Breast epithelium (tissue), 4 donors: ENCODE measurements at places on chromosomes 11 and 22. TPM values are rescaled to one million over a fixed set of nuclear protein-coding genes. Genes with fewer than 3 reads are reported as not detected.

CHRM1 gene
- total RNA-seq, result 0.88 TPM

DNA sequence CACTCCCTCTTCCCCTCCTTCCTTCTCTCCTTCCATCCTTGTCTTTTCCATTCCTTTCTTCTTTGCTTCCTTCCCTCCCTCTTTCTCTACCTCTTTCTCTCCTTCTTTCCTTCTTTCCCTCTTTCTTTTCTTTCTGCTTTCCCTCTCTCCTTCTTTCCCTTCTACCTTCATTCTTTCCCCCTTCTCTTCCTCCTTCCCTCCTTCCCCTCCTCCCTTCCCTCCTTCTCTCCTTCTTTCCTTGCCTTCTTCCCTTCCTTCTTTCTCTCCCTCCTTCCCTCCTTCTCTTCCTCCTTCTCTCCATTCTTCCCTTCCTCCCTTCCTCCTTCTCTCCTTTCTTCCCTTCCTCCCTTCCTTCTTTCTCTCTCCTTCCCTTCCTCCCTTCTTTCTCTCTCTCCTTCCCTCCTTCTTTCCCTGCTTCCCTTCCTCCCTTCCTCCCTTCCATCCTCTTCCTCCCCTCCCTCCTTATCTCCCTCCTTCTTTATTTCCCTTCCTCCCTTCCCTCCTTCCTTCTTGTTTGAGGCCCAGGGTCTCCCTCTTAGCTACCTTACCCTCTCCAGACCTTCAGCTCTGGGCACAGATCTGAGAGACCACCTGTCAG is 77.0 kb downstream of the BUD13 start:
- DNase-seq, result no peak
- no peaks in the 10 kb centered on the region for H3K36me3 ChIP-seq
- no peaks in the 10 kb centered on the region for H3K4me1 ChIP-seq

DNA sequence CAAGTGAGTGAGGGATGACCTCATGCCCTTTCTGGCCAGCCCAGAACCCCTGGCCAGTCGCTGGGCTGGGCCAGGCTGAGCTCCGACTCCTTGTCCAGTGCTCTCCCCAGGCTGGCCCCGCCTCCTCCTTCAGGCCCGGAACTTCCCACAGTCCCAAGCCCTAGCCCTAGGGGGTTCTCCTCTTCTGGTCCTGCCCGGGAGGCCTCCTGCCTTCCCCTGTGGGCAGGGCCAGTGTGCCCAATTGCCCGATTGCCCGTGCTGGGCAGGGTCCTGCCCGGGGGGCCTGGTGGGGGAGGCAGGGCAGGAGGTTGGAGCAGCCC is 4.2 kb downstream of the TCIRG1 start:
- H3K4me1 ChIP-seq, result peaks cover 10% of the 10 kb centered on the region
- H3K36me3 ChIP-seq, result no peaks in the 10 kb centered on the region
- no peak overlapping the region for H3K27ac ChIP-seq
- no peaks in the 10 kb centered on the region for H3K27me3 ChIP-seq
- no peak for DNase-seq

GRCh38 chr11:44530413-44531115 is 34.9 kb upstream of the CD82 start:
- no peaks in the 10 kb centered on the region for H3K36me3 ChIP-seq
- no peak for DNase-seq
- no peak overlapping the region for H3K4me3 ChIP-seq
- H3K27ac ChIP-seq, result no peak overlapping the region
- H3K27me3 ChIP-seq, result no peaks in the 10 kb centered on the region

LIPT2 gene
- total RNA-seq, result 13.5 TPM

- H3K27ac ChIP-seq, result no peak overlapping the region
- peaks cover 4% of the 10 kb centered on the region for H3K4me1 ChIP-seq
- H3K27me3 ChIP-seq, result no peaks in the 10 kb centered on the region
- H3K4me3 ChIP-seq, result no peak overlapping the region
- DNase-seq, result no peak
Measured at GRCh38 chr11:8826901-8827560, 84.0 kb upstream of the AKIP1 start.

- H3K27me3 ChIP-seq, result no peaks in the 10 kb centered on the region
- no peaks in the 10 kb centered on the region for H3K36me3 ChIP-seq
- H3K4me3 ChIP-seq, result no peak overlapping the region
- no peak overlapping the region for H3K27ac ChIP-seq
- no peaks in the 10 kb centered on the region for H3K4me1 ChIP-seq
Measured at GRCh38 chr11:75588051-75588481, 26.0 kb downstream of the SERPINH1 start.

DNA sequence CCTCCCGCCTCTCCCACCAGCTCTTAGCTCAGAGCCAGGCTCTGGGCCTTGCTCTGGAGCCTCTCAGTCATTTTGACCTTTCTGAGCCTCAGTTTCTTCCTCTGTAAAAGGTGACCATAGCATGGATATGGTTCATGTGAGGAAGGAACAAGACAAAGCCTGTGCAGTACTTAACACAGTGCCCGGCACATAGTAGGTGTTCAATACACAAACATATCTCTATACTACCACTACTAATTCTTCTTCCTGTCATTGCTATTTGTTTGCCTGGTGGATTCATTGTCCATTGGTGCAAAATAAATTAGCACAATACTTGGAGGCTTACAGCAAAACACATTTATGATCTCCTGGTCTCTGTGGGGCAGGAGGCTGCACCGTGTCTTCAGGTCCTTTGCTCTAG is 21.6 kb upstream of the MPPED1 start:
- H3K4me1 ChIP-seq, result no peaks in the 10 kb centered on the region
- no peak for DNase-seq
- H3K27me3 ChIP-seq, result peaks cover 14% of the 10 kb centered on the region
- H3K4me3 ChIP-seq, result no peak overlapping the region

GRCh38 chr11:79400717-79401330 is 40.0 kb downstream of the TENM4 start:
- H3K27ac ChIP-seq, result no peak overlapping the region
- H3K4me3 ChIP-seq, result no peak overlapping the region
- no peaks in the 10 kb centered on the region for H3K4me1 ChIP-seq
- H3K27me3 ChIP-seq, result no peaks in the 10 kb centered on the region
- DNase-seq, result no peak

DNA sequence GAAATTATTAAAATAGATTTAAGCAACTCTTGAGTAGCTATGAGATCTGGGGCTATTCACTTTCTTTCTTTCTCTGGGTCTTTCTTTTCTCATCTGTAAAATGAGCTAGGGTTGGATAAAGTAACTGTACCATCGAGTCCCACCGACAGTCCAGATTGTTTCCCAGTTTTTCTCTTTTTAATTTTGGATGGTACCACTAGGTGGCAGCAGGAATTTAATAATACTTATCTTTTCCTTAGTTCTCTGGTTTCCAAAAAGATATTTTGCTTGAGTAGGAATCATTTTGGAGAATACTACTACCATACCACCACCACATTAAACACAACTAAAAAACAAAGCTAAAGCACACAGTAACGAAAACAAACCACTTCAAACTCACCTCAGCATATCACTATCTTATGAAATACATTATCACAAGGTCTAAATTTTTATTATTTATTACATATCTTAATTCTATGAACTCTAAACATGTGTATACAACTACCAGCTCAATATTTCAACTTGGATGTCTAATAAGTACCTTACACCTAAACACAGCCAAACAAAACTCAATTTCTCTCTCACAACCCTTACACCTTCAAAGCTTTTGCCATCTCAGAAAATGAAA is 584.0 kb downstream of the KCNA4 start:
- no peaks in the 10 kb centered on the region for H3K27me3 ChIP-seq
- no peak for DNase-seq
- no peaks in the 10 kb centered on the region for H3K4me1 ChIP-seq
- no peak overlapping the region for H3K27ac ChIP-seq

GRCh38 chr22:44382116-44383038 is 69.6 kb upstream of the SHISAL1 start:
- H3K4me1 ChIP-seq, result no peaks in the 10 kb centered on the region
- no peak overlapping the region for H3K27ac ChIP-seq
- H3K4me3 ChIP-seq, result no peak overlapping the region
- H3K36me3 ChIP-seq, result no peaks in the 10 kb centered on the region
- no peak for DNase-seq

- no peaks in the 10 kb centered on the region for H3K36me3 ChIP-seq
- peak overlapping the region; percentile 95 for H3K27ac ChIP-seq
- no peak for DNase-seq
- no peaks in the 10 kb centered on the region for H3K27me3 ChIP-seq
- H3K4me1 ChIP-seq, result no peaks in the 10 kb centered on the region
- peak overlapping the region; percentile 57 for H3K4me3 ChIP-seq
Measured at GRCh38 chr11:71787098-71787823, 45.7 kb upstream of the DEFB108B start.

TMEM191C gene
- not detected for total RNA-seq

OR5M8 gene
- total RNA-seq, result not detected

- no peak overlapping the region for H3K4me3 ChIP-seq
- peak overlapping the region; percentile 34 for H3K27ac ChIP-seq
- peak; percentile 62 for DNase-seq
- no peaks in the 10 kb centered on the region for H3K4me1 ChIP-seq
- no peaks in the 10 kb centered on the region for H3K36me3 ChIP-seq
Measured at GRCh38 chr22:17578136-17578754, 14.9 kb downstream of the SLC25A18 start.

DNA sequence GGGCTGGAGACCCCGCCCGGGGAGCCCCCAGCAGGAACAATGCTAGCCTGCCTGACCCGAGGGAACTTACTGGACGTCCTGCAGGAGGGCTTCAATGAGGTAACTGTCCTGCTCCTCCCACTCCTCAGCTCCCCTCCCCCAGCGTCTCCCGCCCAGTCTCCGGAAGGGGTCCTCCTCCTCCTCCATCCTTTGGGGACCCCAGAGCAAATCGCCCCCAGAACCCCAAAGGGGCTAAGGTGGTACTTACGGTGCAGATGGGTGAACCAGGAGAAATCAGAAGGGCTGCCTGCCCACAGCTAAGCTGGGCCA is 272 bp downstream of the DIXDC1 start:
- H3K27me3 ChIP-seq, result no peaks in the 10 kb centered on the region
- DNase-seq, result no peak
- H3K4me1 ChIP-seq, result peaks cover 16% of the 10 kb centered on the region
- peak overlapping the region; percentile 82 for H3K27ac ChIP-seq
- H3K36me3 ChIP-seq, result no peaks in the 10 kb centered on the region

DNA sequence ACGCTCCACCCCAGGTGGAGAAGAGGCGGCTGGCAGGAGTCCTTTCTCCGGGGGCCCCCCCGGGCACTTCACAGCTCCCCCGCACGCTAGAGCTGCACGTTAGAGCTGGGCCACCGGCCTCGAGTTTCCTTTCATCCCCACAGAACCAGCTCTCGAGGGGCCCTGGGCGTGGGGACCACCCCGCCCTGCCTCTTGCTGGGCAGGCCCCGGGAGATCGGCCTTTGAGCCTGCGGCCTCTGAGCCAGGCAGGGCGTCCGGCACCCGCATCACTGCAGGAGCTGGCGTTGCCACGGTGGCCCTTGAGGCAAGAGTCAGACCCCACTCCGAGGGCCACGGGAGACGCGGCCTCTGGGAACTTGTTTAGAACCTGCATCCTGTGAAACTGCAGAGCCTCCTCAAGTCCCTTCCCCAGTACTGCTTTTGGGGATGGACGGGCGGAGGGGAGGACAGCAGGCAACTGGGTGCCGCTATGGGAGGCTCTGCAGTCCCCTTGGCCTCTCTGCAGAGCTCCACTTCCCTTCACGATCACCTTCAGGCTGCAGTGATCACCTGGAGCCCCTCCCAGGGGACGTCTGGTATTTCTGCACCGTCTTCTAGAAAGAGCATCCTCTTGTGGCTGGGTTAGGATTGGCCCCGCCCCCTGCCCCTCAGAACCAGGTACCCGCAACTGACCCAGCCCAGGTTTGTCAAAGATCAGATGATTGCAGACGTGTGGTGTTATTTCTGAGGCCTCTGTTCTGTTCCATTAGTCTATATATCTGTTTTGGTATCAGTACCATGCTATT is 13.9 kb upstream of the GAL start:
- H3K27ac ChIP-seq, result no peak overlapping the region
- H3K27me3 ChIP-seq, result peaks cover 5% of the 10 kb centered on the region
- no peaks in the 10 kb centered on the region for H3K4me1 ChIP-seq
- no peak for DNase-seq
- H3K4me3 ChIP-seq, result no peak overlapping the region

ANKRD49 gene
- total RNA-seq, result 18.4 TPM

- no peak for DNase-seq
- H3K36me3 ChIP-seq, result no peaks in the 10 kb centered on the region
- no peaks in the 10 kb centered on the region for H3K27me3 ChIP-seq
Measured at GRCh38 chr11:10095412-10096208, 198.4 kb downstream of the SBF2 start.

NDUFC2 gene
- 105 TPM for total RNA-seq

POTEH gene
- total RNA-seq, result not detected

- no peak overlapping the region for H3K4me3 ChIP-seq
- H3K36me3 ChIP-seq, result no peaks in the 10 kb centered on the region
- H3K27ac ChIP-seq, result no peak overlapping the region
Measured at GRCh38 chr11:110131386-110132123, 38.4 kb downstream of the ZC3H12C start.

DNA sequence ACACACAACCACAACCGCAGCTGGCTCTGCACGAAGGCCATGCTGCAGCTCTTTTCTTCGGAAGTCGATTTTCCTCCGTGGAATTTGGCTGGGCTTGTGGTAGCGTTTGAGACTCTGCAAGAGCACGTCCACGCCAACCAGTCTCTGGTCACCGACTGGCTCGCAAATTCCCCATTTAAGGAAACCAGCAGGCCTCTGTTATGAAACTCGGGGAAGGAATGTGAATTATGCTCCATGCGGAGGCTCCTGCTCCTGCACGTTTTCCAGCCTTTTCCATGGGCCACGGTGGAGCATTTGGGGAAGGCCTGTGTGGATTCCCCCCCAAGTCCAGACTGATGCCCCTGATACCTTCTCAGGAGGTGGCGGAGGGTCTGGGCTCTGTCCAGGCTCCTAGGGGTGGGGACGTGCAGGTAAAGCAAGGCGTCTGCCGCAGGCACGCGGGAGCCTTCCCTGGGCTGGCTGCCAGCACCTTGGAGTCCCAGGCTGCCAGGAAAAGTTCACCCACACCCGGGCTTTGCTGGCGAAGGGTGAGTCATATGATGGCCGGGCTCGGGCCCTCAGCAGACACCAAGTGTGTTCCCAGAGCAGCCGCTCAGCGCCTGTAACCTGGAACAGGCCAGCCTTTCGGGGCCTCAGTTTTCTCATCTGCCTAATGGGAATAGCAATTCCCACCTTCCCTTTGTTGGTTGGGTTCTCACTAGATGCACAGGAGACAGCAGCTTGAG is 41.9 kb downstream of the LRP5 start:
- H3K4me1 ChIP-seq, result peaks cover 20% of the 10 kb centered on the region
- H3K27me3 ChIP-seq, result no peaks in the 10 kb centered on the region
- DNase-seq, result peak; percentile 94
- H3K27ac ChIP-seq, result peak overlapping the region; percentile 93
- H3K36me3 ChIP-seq, result no peaks in the 10 kb centered on the region

- H3K27ac ChIP-seq, result peak overlapping the region; percentile 54
- no peaks in the 10 kb centered on the region for H3K36me3 ChIP-seq
- no peaks in the 10 kb centered on the region for H3K27me3 ChIP-seq
- H3K4me1 ChIP-seq, result no peaks in the 10 kb centered on the region
Measured at GRCh38 chr11:90423378-90423777, 200.5 kb upstream of the CHORDC1 start.
